ENCODE measurements at places on chromosomes 1 and 21.

DNA sequence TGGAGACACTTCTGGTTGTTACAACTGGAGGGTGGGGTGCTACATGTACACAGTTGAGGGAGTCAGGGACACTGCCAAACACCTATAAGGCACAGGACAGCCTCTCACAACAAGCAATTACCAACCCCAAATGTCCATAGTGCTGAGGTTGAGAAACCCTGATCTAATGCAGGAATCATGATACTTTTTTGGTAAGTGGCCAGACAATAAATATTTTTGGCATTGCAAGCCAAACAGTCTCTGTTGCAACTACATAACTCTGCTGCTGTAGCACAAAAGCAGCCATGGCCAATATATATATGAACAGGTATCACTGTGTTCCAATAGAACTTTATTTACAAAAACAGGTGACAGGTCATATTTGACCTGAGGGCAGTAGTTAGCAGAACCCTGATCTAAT, 177.5 kb downstream of the ASTN1 start:
- DNase-seq, result no peak

DNA sequence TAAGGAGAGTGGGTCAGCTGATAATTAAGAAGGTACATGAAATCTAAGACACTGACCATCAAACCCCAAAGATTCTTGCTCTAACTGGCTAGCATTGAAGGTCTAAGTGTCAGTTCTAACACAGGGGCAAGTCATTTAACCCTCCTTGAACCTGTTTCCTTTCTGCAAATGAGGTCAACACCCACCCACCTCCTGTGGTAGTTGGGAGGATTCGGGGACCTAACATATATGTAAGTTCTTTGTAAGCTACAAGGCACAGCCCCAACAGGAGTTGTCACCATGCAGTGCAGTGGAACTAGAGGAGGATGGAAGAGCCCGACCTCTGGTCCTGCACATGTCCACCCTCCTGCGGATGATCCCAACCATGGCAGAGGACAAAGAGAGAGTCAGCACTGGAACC, 2.4 kb downstream of the NUDT17 start:
- DNase-seq, result no peak

- peak; percentile 57 for DNase-seq
Observed at GRCh38 chr1:45009956-45010854, 919 bp downstream of the HECTD3 start.

- no peak for DNase-seq
Observed at GRCh38 chr1:227245613-227246320, 72.5 kb downstream of the CDC42BPA start.

DNA sequence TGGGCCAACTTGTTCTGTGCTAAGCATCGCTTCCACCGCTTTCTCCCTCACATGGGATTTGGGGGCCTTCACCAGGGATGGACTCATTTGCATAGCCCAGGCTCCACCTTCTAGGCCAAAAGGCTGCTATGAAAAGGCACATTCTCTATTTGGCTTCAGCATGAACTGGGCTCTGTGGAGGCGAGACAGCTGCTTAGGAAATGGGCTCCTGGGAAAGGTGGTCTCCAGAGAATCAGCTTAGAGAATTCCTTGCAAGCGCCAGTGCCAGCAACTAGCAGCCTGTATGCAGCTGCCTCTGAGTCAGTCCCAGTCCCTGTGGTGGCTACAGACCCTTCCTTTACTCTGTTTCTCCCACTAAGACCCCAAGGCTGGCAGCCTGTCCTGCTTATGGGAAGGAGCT, 214.5 kb downstream of the HIVEP3 start:
- DNase-seq, result no peak

- no peak for DNase-seq
Observed at GRCh38 chr1:15736038-15736891, at the start of gene SLC25A34. TSS of gene SLC25A34 (plus strand) at chr1:15736258. CDS start at chr1:15736486, 228 bp downstream.

GRCh38 chr1:184930232-184930631, 44.1 kb downstream of the NIBAN1 start:
- DNase-seq, result no peak

DNA sequence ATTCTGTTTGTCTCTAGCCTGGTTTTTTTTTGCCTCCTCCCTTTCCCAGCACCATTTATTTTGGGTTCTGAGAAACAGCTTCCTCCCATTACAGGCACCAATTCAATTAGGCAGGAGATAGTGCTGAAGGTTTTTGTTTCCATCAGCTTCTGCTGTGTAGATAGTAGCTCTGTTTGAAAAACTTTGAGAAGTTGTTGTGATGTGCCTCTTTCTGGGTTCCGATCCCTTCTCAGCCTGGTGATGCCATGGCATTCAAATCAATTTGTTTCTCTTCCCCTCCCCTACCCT, 109.0 kb downstream of the NFIA start:
- no peak for DNase-seq

- DNase-seq, result no peak
Observed at GRCh38 chr1:168913711-168914463, 184.9 kb upstream of the DPT start.

DNA sequence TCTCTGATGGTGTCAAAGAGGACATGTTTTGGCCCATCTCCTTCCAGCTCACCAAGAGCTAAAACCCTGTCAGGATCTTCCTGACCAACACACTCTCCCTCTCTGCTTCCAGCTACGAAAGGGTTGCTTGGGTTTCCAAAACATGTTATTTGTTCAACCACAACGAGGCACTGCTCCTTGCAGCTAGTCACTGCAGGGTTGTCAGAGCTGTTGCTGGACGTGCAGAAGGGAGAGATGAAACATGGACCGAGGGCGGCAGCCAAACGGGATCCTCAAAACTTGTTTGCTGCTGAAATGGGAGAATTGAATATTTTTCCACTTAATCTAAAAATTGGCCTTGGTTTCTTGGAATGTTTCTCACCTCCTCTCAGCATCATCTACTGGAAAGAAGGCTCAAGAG, 12.4 kb downstream of the ZBTB18 start:
- no peak for DNase-seq

GRCh38 chr1:158112994-158113758, 67.5 kb upstream of the CD1D start:
- peak; percentile 61 for DNase-seq

- DNase-seq, result no peak
Observed at GRCh38 chr21:45464309-45464708, 59.3 kb downstream of the COL18A1 start.

GRCh38 chr21:19553919-19554615, 1150.5 kb upstream of the TMPRSS15 start:
- DNase-seq, result no peak

DNA sequence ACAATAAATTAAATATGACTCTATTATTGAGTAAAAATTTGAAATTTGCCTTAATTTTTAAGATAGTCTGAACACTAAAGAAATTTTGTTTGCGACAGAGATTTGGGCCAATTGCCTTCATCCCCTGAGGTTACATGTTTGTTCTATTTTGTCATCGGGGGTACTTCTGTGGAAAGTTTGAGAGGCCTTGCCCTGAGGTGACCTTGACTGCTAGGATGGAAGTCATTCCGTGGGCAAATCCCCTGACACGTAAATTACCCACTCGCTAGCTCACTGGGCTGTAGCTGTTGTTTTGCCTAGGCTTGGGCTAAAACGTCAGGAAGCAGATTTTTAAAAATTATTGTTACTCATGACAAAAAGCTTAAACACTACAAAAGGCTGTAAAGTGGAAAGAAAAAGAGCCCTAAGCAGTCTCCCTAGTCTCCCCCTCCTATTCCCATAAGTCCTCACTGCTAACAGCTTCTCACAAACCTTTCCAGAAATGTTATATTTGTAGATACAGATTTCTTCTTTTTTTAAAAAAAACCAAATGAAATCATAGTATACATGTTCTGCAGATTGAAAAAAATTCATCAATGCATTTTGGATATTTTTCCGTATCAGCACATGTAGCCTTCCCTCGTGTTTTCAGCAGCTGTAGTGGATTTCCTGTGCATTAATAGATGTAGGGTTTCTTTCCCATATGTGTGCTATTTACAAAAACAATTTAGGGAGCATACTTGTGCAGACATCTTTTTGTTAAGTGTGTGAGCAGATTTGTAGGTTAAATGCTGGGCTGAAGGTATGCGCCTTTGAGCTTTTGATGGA, 142.7 kb downstream of the MRPS6 start:
- DNase-seq, result no peak

- no peak for DNase-seq
Observed at GRCh38 chr1:246622035-246622652, 55.9 kb downstream of the CNST start.
